ENCODE measurements at places on chromosomes 16 and 17.

DNA sequence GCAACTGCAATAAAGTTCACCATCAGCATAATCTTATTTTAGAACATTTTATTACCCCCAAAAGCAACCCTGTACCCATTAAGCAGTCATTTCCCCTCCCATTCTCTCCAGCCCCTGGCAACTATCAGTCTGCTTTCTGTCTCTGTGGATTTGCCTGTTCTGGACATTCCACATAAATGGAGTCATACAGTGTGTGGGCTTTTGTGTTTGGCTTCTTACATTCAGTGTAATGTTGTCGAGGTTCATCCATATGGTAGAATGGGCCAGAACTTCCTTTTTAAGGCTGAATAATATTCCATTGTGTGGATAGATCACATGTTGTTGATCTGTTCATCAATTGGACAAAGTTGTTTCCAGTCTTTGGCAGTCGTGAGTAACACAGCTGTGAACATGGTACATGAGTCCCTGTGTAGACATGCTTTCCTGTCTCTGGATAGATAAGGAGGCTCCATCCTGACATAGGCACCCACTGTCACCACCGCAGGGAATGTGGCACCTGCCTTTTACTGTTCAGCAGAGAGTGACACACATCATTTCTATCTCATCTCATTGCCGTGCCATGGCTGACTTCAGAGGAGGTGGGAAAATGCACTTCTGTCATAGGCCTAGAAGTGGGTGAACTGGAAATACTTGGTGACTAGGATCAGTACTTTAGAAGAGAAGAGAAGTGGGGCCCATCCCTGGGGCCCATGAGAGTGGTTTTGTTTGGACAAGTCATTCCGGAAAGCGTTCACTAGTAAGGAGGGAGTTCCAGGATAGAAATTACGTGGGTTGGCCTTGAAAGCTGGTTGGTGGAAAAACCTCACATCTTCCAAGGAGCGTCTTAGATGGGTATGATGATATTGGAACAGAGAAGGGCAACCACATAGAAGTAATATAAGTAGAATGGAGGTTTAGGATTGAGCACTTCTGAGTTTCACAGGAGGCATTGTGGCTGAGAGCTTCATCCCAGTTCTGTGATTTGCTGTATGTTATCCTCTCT, 25.8 kb downstream of the EPN2 start:
- no peaks in the 10 kb centered on the region for H3K4me1 ChIP-seq
- H3K27me3 ChIP-seq, result peaks cover 20% of the 10 kb centered on the region
- H3K4me3 ChIP-seq, result no peak overlapping the region
- peaks cover 1% of the 10 kb centered on the region for H3K36me3 ChIP-seq
- DNase-seq, result no peak
- no peak overlapping the region for H3K27ac ChIP-seq

GRCh38 chr16:78816499-78817195, 717.2 kb downstream of the WWOX start:
- H3K4me3 ChIP-seq, result no peak overlapping the region
- H3K27ac ChIP-seq, result no peak overlapping the region

DNA sequence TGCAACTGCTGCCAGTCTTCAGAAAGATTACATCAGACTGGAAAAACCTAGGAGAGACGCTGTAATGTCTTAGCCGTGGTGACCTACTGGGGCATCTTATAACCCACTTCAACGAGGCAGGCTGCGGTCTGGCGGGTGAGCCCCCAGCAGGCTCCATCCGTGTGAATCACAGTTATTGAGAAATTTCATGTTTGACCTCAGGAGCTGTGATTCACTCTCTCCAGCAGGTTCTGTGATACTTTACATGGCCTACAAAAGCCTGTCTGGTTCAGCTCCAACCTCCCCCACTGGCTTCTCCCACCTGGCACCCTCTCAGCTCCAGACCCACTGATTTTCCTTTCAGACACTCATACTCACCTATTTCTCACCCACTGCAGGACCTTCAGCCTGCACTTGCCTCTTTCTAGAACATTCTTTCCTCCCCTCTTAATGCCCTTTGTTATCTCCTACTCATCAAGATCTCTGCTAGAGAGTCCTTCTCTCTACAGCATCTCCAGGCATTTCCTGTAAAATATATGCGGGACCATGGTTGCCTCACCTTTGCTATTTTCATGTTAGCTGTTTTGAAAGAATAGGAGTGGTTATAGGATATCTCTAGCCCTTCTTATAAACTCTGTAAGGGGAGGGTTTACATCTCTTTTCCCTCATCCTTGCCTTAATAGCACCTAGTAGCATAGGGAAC, 227.9 kb downstream of the MAF start:
- no peak overlapping the region for H3K4me3 ChIP-seq
- peaks cover 2% of the 10 kb centered on the region for H3K4me1 ChIP-seq
- peaks cover 4% of the 10 kb centered on the region for H3K36me3 ChIP-seq
- no peaks in the 10 kb centered on the region for H3K27me3 ChIP-seq
- H3K27ac ChIP-seq, result no peak overlapping the region
- DNase-seq, result no peak

GRCh38 chr17:79107499-79108231, 33.0 kb downstream of the ENGASE start:
- H3K4me1 ChIP-seq, result no peaks in the 10 kb centered on the region
- peaks cover 5% of the 10 kb centered on the region for H3K27me3 ChIP-seq
- no peak overlapping the region for H3K4me3 ChIP-seq
- no peak overlapping the region for H3K27ac ChIP-seq
- H3K36me3 ChIP-seq, result no peaks in the 10 kb centered on the region

DNA sequence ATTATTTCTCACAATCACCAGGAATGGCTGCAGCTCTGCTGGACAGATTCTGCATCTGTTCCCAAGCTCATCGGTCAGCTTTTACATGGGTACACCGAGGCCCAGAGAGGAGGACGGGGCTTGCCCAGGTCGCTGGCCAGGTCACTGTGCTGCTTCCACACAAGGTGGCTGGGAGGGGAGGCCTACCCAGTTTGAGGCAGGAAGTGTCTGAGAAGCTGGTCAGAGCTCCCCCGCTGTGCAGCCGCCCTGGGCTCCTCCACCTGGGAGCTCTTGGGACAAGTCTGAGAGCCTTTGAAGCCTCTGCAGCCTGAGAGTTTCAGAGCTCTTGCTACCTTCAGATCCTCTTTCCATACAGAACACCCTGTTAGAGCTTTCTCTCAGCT, 143.3 kb downstream of the CLEC16A start:
- H3K4me1 ChIP-seq, result peaks cover 49% of the 10 kb centered on the region
- peak overlapping the region; percentile 53 for H3K27ac ChIP-seq
- H3K4me3 ChIP-seq, result no peak overlapping the region
- no peak for DNase-seq

DNA sequence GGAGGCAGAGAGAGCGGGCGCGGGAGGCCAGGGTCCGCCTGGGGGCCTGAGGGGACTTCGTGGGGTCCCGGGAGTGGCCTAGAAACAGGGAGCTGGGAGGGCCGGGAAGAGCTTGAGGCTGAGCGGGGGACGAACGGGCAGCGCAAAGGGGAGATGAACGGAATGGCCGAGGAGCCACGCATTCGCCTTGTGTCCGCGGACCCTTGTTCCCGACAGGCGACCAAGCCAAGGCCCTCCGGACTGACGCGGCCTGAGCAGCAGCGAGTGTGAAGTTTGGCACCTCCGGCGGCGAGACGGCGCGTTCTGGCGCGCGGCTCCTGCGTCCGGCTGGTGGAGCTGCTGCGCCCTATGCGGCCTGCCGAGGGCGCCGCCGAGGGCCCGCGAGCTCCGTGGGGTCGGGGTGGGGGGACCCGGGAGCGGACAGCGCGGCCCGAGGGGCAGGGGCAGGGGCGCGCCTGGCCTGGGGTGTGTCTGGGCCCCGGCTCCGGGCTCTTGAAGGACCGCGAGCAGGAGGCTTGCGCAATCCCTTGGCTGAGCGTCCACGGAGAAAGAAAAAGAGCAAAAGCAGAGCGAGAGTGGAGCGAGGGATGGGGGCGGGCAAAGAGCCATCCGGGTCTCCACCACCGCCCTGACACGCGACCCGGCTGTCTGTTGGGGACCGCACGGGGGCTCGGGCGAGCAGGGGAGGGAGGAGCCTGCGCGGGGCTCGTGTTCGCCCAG, 1.2 kb upstream of the CBX4 start:
- H3K27me3 ChIP-seq, result peaks cover 35% of the 10 kb centered on the region
- no peak overlapping the region for H3K27ac ChIP-seq
- DNase-seq, result peak; percentile 46
- H3K36me3 ChIP-seq, result peaks cover 9% of the 10 kb centered on the region
- H3K4me3 ChIP-seq, result peak overlapping the region; percentile 88
- peaks cover 55% of the 10 kb centered on the region for H3K4me1 ChIP-seq
